IMR-90 (cell line): ENCODE measurements at places on chromosomes 5 and 9. TPM values are rescaled to one million over a fixed set of nuclear protein-coding genes. Genes with fewer than 3 reads are reported as not detected.

DNA sequence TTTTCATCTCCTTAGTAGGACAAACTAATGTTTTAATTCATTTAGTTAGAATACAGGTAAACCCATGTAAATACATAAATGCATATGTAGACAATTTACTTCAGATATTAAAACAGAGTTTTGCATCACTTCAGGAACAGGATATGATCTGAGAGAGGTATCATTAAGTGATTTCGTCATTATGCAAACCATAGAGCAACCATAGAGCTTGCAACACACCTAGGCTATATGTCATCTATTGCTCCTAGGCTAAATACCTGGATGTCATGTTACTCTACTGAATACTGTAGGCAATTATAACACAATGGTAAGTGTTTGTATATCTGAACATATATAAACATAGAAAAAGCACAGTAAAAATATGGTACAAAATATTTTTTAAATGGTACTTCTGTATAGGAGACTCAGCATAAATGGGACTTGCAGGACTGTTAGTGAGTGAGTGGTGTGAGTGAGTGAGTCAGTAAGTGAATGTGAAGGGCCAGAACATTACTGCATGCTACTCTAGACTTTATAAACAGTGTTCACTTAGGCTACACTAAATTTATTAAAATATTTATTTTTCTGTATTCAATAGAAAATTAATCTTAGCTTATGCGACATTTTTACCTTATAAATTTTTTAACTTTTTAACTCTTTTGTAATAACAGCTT lies 1377.5 kb upstream of the CDH9 start:
- no peak for DNase-seq

DNA sequence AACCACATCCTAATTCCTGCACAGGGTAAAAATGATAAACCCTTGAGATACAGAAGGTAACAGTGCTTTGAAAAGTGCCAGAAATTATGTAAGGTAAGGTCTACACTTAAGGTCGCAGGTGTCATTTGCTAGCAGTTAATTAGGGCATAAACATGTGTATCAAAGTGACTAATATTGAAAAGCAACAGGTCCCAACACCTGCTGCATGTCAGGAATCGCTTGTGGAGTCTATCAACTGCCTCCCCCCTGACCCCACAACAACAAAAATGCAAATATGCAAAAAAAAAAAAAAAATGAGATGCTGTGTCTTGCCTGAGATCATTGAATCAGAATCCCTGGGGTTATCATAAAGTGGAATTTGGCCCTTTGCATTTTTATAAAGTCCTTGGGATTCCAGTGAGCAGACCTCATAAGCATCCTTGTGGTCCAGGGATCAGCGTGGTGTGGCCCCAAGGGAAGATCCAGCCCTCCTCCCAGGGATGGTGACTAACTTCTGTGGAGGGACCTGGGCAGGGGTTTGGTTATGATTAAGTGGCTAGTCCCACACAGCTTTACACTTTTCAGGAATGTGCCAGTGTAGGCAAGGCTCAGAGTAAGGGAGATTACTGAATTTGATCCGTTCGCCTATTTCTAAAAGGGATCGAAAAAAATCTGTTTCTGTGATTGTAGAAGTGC lies 92.5 kb upstream of the TNFSF8 start:
- DNase-seq = peak; percentile 95

GRCh38 chr9:36995927-36996705 lies 38.0 kb downstream of the PAX5 start:
- DNase-seq = peak; percentile 53

DNA sequence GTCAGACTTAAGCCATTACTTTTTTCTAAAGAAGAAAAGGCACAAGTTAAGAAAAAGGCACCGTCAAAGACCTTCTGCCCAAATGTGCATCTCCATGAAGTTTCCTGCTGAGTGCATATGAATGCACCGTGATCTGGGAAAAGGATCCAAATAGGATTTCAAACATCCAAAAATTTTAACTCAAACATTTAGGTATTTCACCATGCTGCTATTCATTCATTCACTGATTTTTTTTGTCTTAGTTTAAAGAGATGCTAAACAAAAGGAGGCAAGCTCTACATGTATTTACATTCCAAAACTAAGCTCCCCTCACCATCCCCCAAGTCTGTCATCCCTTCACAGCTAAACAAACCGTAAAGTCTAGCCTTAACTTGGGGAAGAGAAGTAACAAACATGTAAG lies 291.9 kb downstream of the ARL15 start:
- DNase-seq = peak; percentile 66

GRCh38 chr5:132777209-132778069 lies at the start of gene SEPTIN8:
TSS of gene SEPTIN8 (minus strand) at chr5:132777239. CDS start at chr5:132777137, 102 bp downstream.
- DNase-seq = no peak

DNA sequence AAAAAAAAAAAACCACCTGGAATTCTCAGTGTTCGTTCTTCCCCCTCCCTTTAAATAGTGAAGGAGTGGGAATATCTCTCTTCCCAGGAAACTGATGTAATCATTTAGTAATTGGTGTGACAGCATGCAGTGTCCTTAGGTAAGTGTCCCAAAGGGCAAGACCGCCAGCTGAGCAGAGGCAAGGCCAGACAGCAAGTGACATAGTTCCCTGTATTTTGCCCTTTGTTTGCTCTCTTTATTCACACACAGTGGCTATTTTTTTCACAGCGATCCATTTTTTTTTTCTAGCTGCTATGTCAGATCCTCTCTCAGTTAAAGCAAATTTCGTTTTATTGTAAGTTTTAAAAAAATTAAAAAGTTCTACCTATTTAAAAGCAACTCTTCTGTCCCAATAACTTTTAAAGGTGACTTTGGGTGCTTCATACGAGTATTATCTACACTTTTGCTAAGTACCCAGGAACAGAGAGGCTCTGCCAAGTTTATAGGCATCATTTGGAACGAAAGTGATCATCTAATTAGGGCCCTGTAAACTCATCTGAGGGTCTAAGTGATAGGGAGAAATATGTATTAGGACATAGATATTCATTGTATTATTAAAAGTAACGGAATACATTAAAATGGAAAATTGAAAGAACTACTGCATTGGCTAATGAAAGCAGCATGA lies 98.2 kb upstream of the ALDH1A1 start:
- no peak for DNase-seq

DNA sequence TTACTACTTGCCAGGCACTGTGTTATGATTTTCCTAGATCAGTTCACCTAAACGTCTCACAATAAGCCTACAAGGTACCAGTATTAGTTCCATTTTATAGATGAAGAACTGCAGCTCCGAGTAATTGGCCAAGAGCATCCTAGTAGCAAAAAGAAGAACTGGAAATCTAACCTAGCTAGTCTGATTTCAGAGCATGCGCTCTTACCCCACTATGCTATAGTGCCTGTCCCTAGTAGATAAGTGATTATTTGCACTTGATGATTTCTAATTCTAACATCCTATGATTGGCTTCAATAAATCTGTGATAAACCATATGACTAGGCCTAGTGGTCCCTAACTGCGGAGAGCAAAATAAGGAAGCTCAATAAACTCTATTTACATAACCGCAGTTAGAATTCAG lies 7.1 kb upstream of the PLAC8L1 start:
- DNase-seq = no peak

DNA sequence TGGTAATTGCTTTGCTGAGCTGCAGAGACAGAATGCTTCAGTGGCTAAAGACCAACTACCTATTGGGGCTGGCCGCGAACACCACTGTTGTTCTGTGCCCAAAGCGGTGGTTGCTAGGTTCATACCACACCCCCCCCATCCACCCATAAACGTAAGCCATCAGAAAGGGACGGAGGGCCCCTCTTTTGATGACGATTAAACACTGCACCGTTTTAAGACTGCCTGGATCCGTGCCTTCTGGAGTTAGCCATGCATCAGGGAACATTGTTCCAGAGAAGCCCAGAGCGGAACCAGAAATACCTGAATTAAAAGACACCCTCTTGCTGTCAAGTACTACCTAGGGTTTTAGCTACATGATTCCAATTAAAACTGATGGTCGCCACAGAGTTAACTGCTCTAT lies 369.1 kb upstream of the DAP start:
- DNase-seq = no peak

DNA sequence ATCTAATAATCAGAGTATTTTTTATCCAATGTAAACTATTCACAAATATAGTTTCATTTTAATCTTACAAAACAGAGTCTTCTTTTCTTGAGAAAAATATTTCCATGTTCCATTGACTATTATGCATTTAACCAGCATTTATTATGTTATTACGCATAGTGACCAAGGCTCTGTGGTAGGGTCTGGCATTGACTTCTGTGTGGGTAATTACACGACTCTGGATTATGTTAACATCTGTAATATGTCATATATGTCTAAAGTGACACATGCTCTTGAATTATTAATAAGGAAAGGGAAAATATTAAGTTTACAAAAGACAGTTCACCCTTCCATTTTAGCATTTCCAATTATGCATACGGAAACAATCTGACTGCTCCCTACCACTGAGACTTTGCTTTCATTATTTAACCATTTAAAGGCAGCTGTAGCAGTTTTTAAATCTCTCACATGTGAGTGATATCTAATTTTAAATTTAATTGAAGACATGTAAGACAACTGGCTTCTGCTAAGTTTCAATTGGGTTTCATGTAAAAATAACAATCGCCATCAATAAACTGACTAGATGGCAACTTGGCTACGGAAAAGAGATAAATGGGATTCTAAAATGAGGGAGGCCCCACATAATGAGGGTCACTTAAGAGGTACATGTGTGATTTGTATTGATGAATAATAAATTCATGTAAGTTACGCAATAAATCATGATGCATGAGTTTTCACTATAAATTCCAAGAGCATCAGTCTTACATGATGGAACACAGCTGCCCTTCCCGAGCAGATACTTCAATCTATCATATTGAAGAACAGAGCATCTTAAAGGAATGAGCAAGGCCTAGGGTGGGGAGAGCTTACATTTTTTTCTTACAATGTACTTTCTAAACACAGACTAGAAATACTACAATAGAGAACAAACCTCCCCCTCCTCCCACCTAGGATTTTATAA lies 1056.8 kb downstream of the MAT2B start:
- no peak for DNase-seq

DNA sequence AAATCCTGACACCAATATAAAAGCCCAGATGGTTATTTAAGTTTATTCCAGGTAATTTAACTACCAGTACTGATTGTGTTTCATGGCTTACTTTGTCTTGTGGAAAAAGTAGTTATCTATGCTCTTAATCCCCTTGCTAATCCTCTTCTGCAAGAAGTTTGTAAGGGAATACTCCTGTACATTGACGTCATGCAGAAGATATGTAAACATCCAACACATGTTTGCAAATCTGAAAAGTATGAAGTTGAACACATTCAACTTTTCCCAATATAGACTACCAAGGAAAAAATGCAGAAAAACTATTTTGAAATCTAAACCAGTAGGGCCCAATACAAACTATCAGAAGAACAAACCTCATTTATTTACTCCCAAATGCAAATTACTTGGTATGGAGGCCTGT lies 56.3 kb upstream of the ELL2 start:
- peak; percentile 98 for DNase-seq

GRCh38 chr5:119353686-119354366 lies 2.0 kb upstream of the TNFAIP8 start:
- no peak for DNase-seq

Gene SHOC1
- not detected in 2 replicates for total RNA-seq

Gene RGMB
- 74.4 and 83.0 TPM in 2 replicates for total RNA-seq

Gene PAEP
- not detected in 2 replicates for total RNA-seq

Gene PALM2AKAP2
- total RNA-seq = 14.2 and 20.6 TPM in 2 replicates
